ENCODE measurements at places on chromosomes 7 and 10.

DNA sequence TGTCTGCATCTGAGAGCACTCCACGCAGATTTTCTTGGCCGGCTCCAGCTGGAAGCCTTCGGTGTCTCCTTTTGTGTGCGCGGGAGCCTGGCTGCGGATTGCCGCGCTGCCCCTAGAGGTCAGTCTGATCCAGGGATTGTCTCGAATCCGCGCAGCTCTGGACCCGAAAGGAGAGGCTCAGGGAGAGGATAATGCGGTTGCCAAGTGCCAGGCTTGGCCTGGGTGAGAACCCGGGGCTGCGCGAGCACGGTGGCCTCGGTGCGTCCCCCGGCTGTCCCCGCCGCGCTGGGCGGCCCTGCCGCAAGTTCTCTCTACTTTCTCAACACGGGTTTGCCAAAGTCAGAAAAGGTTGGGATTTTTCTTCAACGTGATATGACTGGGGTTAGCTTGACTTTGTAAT, 140.9 kb downstream of the ADCYAP1R1 start:
- DNase-seq: no peak

DNA sequence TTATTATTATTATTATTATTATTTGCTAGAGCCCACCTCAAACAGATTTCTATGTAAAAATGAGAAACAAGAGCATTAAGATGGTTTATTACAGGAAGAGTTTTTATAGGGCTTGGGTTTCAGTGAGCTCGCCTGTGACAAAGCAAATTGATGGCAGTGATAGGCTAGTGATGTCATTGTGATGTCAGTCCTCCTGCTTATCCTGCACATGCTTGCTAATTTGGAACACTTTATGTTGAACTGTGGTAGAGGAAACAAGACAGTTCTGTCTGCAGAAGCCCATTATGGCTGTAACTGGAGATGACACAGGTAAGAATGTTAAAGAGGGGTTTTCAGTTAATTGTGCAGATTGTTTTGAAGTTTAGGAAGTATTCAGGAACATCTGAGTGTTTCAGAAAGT, 68.3 kb downstream of the CREM start:
- no peak for DNase-seq

DNA sequence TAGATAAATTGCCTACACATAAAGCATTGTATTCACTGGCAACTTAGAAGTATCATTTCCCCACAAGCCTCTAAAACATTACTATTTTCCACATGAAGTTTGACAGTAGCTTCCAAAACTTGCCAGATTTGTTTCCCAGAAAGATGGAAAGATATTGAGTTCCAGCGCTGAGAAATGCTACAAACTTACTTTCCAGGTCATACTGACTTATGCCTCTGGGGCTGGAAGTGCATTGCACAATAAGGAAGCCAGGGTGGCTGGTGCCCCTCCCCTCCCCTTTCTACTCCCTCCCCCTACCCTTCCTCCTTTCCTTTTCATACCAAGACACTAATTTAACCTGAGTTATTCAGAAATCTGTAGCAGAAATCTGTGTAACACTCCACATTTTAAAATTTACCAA, 212.6 kb downstream of the WDR37 start:
- DNase-seq: no peak

DNA sequence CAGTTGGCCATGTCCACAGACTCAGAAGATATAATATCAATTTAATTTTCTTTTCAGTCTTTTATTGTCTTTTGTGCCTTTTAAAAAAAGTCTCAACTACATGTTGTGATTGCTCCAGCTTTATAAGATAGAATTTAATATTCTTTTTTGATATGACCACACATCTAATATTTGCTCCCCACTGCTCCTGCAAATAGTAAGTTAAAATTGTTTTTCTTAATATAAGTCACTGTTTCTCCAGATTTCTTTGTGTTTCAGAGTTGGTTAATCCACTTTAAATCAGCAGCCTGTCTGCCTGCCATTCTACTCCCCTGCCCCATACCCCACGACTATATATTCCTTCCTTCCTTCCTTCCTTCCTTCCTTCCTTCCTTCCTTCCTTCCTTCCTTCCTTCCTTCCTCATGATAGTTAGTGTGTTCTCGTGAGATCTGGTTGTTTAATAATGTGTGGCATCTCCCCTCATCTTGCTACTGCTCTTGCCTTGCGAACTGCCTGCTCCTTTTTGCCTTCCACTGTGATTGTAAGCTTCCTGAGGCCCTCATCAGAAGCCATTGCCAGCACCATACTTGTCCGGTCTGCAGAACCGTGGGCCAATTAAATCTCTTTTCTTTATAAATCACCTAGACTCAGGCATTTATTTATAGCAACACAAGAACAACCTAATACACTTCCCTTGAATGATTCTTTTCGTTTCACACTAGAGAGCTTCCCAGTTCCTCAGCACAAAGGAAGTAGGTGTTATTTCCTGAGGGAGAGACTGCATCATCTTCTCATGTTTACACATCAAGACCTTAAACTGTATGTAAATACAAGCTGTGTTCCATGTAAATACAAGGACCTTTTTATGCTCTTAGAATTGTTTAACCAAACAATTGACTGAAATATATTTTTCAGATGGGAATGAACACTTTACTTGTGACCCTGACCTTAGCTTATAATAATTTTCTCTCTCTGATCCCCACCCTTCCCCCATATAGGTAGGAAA, 24.5 kb downstream of the TAS2R16 start:
- DNase-seq: no peak

- DNase-seq: no peak
Measured at GRCh38 chr7:140153666-140154161, 23.1 kb downstream of the KDM7A start.

DNA sequence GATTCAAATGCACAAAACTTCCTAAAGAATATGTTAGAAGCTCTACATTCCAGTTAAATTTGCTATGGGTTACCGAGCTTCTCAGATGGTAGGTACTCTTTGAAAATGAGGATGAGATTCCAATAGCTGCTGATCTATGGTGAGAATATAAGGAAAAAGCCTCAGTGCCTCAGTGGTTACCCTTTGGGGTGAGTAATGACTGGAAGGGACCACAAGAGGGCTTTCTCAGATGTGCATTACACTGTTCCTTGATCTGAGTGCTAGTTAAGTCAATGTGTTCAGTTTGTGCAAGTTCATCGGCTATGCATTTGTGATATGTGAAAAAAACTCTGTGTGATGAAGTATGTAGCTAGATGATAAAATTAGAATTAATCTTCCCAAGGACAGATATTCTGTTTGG, 3.5 kb downstream of the NRCAM start:
- DNase-seq: no peak

DNA sequence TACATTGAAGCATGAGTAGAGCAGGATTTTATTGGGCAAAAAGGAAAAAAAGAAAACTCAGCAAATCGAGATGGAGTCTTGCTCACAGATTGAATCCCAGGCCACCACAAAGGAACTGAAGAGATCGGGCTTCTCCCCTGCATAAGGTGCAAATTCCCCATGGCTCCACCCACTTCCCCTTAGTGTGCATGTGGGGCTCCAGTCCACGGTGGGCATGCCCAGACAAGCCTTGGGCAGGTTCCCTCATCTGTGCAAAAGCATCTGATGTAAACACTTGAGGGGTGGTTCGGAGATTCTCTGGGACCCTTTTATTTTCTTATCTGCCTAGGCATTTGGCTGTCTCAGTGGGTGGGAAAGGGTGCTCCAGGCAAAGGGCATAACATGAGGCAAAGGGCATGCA, 150.7 kb downstream of the CFTR start:
- no peak for DNase-seq

- no peak for DNase-seq
Measured at GRCh38 chr7:134772401-134772800, 7.0 kb upstream of the CALD1 start.

DNA sequence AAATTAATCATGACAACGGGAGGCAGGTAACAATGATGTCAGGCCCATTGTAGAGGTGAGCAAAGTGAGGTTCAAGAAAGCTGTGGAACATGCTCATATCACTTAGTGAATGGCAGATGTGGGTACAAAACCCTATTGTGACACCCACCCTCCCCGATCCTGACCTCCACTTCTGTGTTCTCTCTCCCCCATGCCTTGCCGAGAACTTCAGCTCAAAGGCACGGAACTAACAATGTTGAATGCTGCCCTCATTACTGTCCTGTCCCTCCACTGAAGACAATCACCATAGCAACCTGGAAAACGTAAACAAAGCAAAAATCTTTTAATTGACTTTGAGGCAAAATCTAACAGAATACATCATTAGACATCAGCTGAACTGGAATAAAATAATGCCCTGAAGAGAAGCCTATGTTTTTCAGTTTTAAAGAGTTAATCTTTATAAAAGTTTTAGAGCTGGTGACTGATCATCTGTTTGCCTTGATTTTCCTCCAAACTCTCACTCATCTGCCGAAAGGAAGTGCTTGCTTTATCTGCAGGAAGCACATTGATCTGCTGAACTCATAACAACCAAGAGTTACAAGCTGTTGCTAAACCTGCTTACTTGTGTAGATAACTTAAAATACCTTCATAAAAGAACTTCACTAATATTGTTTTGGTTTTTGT, 133.6 kb downstream of the CUBN start:
- DNase-seq: no peak

GRCh38 chr7:139909379-139910050, 80.5 kb downstream of the TBXAS1 start:
- DNase-seq: no peak

- no peak for DNase-seq
Measured at GRCh38 chr10:55398497-55398882, 597.5 kb upstream of the PCDH15 start.

DNA sequence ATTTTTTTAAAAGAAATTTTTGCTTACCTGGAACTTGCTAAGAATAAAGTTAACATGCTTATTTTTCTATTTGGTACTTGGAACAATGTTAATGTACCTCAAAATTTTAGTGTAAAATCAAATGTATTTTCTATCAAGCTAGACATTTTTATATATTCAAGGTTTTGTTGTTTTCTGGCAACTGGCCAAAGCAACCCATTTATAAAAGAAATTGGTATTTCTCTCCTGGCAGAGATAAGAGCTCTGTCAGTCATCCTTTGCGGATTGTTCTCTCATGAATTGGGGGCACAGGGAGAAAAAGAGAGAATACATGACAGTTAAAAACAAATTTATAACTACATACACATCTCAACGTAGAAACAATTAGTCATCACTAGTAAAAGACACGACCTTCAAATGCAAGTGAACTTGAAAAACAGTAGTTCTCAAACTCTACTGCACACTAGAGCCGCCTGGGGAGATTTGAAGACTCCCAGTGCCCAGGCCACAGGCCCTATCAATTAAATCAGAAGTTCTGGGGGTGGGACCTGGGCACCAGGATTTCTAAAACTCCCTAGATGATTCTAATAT, 152.4 kb upstream of the LAMB4 start:
- no peak for DNase-seq

DNA sequence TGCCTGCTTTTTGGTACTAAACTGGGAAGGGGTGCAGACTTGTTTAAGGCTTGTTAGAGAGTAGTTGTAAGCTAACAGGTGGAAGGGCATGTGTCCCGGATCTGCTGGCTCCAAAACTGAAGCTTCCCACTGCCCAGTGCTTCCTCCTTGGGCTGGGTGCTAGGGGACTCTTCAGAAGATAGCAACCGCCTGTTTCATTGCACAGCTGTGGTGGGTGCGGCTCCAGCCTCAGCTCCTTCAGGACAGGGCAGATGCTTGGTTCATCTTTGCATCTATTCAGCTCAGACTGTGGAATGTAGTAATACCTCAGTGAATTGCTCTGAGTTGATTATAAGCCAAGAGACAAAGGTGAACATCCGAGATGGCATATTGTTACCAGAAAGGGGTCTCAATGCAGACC, 527.1 kb downstream of the TYW1 start:
- no peak for DNase-seq

- no peak for DNase-seq
Measured at GRCh38 chr10:33337326-33337957, 3.0 kb upstream of the NRP1 start.

DNA sequence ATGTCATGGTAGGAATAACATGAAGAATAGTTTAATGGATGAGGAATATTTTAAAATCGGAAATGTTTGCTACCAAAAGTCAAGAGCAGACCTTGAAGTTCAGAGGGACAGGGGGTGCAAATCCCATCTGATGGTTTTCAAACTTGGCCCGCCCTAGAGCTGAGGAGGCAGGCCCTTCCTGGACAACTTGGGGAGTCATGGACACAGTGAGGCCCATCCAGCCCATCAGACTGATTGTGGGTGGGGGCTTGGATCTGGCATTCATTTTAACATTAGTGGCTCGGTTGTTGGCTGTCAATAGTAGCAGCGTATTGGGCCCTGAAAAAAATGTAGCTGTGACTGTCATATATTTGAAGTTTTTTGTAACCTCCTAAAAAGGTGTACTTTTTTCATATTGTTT, 2.0 kb downstream of the C10orf90 start:
- no peak for DNase-seq

DNA sequence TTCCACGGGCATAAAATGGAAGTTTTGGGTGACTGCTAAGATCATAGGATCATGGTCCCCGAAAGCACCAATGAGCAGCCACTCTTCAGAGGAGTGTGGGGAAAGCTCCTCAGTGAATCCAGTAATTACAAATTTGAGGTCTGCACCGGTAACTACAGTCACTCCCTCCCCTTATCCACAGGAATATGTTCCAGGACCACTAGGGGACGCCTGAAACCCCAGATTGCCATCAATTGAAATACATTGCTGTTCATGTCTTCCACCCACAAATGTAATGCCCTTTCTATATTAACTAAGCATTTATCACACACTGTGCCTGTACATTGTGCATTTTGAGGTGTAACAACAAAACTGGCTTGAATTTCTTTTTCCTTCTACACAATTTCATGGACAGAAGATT, 447.9 kb upstream of the PFKP start:
- DNase-seq: no peak

DNA sequence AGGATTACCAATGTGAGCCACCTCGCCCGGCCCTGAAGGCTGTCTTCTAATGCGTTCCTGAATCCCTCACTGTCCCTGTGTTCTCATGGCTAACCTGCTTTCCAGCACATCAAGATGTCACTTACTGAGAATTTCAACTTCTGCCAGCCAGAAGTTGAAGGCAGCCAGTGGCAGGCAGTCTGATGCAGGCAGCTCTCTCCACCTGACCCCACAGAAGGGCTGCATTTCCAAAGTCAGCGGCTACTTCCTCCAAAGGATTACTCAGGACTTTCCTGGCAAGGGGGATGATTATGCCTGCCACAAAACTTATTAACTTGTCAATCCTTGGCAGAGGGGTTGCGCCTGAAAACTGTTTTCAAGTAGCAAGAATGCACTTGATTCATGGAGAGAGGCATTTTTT, 1219.4 kb downstream of the TYW1 start:
- no peak for DNase-seq

- no peak for DNase-seq
Measured at GRCh38 chr10:26391701-26392695, 46.1 kb upstream of the APBB1IP start.

GRCh38 chr7:158286210-158286609, 301.4 kb downstream of the PTPRN2 start:
- DNase-seq: no peak
